ENCODE measurements at places on chromosomes 2 and 18.

GRCh38 chr2:189147989-189148388, 31.6 kb downstream of the COL5A2 start:
- DNase-seq, result no peak

GRCh38 chr18:48459016-48459415, 49.8 kb upstream of the ZBTB7C start:
- DNase-seq, result no peak

GRCh38 chr2:160208655-160209515, 8.8 kb upstream of the ITGB6 start:
- no peak for DNase-seq

DNA sequence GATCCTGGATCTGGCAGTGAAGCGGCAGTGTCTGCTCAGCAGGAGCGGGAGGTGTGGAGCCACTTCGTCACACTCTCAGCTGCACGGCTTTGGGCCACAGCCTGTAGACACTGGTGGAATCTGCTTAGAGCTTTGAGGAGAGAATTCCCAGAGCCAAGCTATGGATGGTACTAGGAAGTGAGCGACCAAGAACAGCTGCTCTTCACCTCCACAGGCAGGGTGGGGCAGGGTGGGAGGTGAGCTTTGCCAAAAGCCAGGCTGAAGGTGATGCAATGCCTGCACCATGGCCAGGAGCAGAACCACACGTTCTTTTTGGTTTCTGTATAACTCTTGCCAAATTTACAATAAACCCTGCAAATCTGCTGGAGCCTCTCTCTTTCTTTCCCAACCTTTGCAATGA, 226.1 kb downstream of the ANKRD30B start:
- DNase-seq, result no peak

DNA sequence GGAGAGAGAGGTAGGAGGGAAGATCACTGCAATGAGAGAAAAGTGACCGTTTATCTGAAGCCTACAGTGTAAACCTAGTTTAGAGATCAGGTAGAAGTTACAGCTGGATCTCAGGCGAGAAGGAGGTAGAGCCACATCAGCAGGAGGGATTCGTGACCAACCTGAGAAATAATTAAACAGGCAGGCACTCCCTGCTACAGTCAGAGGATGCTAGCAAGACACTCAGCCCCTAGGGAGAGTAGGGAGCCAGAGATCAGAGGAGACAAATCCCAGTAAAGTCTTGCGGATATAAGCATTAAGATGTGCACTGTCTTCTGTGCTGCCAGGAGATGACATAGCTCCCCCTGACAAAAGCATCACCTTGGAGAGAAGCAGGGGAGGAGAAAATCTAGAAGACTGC, 629.1 kb upstream of the SLC39A10 start:
- DNase-seq, result no peak

All from NCI-H526 treated with DMSO at 0.1 percent for 48 hours (cell line).